Muscle of arm (tissue), 14 donors: ENCODE measurements at places on chromosomes 5 and 9.

- peak; percentile 85 for DNase-seq
Observed at GRCh38 chr9:88991066-88992034, at the start of gene S1PR3. Gene S1PR3, plus strand, starts transcription at chr9:88991468. Its CDS starts 9,733 bp downstream, at chr9:89001201.

DNA sequence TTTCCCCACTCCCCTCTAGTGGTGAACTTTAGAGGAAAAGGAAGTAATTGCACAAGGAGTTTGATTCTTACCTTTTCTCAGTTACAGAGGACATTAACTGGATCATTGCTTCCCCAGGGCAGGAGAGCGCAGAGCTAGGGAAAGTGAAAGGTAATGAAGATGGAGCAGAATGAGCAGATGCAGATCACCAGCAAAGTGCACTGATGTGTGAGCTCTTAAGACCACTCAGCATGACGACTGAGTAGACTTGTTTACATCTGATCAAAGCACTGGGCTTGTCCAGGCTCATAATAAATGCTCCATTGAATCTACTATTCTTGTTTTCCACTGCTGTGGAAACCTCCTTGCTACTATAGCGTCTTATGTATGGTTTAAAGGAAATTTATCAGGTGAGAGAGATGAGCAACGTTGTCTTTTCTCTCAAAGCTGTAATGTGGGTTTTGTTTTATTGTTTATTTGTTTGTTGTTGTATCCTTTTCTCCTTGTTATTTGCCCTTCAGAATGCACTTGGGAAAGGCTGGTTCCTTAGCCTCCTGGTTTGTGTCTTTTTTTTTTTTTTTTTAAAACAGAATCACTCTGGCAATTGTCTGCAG, 25.3 kb downstream of the SLC22A5 start:
- DNase-seq: no peak

- DNase-seq: no peak
Observed at GRCh38 chr9:15211815-15212495, 95.1 kb downstream of the TTC39B start.

GRCh38 chr5:95274011-95274410, 10.9 kb downstream of the MCTP1 start:
- no peak for DNase-seq

GRCh38 chr5:58469896-58470295, 10.0 kb upstream of the PLK2 start:
- DNase-seq: no peak

- no peak for DNase-seq
Observed at GRCh38 chr9:7164440-7165330, 406.9 kb downstream of the KDM4C start.
